ENCODE measurements at places on chromosomes 2 and 18.

GRCh38 chr2:241265506-241265905 is 50.0 kb downstream of the HDLBP start:
- DNase-seq = no peak

DNA sequence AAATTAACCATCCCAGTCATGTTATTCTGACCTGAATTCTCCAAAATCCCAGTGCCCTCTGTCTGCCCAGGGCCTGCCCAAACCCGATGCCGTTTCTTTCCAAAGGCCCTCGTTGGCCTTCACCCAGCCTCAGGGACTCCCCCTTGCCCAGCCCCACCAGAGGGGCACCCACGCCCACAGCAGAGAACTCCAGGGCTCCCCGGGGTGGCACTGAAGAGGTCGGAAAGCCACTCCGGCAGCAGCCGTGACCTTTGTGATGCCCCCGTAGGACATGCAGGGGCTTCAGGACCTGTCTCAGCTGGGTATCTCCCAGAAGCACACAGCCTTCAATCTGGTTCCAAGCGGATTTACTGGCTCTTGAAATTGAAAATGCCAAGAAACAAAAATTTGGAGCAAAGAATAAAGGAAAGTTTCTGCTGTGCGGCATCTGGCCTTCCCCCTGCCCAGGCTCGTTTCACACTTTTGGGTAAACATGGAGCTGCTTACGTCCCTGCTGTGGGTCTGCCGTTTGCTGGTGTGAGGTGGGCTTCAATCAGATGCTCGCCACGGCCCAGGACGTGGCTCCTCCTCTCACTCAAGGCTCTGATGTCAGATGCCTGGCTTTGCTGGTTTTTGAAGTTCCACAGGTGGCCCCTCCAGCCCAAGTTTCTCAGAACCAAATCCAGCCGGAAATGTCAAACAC is 101.3 kb downstream of the TPO start:
- DNase-seq = no peak

GRCh38 chr2:46169467-46169866 is 127.7 kb upstream of the EPAS1 start:
- no peak for DNase-seq

- no peak for DNase-seq
Observed at GRCh38 chr2:129443235-129443864, 536.1 kb upstream of the RAB6C start.

- DNase-seq = no peak
Observed at GRCh38 chr18:64238076-64238475, 89.2 kb upstream of the LINC00305 start.

DNA sequence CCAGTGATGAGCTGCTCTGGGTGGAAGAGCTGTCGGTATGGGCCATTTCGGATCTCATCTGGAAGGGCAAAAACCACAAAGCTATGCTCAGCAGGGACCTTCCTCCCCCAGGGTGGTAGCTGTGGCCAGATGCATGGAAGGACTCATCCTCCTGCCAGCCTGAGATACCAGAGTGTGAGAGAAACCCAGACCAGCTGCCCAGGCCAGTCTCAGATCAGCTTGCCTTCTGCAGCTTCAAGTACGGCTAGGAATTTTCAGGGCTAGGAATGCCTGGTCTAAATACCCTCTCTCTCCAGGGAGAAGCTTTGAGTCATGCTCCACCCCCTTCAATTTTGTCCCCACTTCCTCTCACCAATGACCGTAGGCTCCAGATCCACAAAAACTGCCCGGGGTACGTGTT is 1.4 kb upstream of the TUBA4B start:
- DNase-seq = no peak

GRCh38 chr2:231288590-231288989 is 90.2 kb downstream of the ARMC9 start:
- DNase-seq = no peak

GRCh38 chr2:156319811-156320485 is 12.6 kb downstream of the NR4A2 start:
- DNase-seq = peak; percentile 13

DNA sequence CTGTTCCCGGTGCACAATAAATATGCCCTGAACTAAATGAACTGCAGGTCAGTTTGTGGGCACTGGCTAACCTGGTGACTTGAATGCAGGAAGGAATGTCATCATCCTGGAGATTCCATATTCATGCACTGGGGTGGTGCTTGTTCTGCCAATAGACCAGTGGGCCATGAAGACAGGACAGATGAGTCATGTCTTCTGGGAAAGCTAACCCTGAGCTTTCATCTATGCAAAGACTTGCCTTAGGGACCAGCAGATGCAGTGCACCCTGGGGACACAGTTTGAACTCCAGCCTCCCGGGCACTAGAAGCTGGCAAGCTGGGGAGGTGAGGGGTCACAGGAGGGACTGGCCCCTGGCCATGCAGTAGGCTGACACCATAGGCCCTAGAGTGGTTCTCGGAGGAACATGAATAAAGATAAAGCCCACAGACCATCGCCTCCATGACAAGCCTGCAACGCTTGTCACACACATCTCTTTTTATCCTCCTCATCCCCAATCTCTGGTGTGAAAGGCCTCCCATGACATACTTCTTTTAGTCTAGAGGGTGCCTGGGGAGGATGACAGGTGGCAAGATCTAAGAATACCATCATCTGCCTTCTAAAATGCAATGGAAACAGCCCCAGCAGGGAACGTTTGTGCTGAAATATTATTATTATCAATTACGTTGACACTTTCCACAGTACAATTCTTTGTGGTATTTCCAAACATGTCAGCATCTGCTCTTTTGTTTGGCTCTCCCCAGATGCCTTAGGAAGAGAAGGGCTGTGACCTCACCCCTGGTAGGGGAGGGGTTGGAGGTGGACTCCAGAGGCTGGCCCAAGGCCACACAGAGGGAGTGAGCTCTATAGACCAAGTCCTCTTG is 267.4 kb upstream of the RAB6C start:
- no peak for DNase-seq

GRCh38 chr2:66329081-66329605 is 105.8 kb upstream of the MEIS1 start:
- DNase-seq = no peak

DNA sequence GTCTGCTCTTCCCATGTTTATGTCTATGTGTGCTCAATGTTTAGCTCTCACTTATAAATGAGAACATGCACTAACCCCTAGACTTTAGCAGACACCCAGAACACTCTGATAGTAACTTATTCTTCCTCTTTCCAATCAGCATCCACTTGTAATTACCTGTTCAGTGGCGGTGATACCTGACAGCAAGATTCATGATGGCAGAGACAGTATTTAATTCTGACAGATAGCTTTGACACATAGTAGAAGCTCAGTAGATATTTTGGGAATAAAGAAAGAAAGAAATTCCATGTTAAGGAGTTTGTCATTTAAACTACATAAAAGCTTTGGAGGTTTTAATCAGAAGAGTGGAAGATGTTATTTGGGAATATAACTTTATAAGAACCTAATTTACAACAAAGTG is 171.3 kb downstream of the CDH7 start:
- no peak for DNase-seq
